NCI-H2029 (cell line): ENCODE measurements at places on chromosomes 5 and 9.

GRCh38 chr5:125582352-125582751, 835.9 kb upstream of the ZNF608 start:
- DNase-seq, result no peak

DNA sequence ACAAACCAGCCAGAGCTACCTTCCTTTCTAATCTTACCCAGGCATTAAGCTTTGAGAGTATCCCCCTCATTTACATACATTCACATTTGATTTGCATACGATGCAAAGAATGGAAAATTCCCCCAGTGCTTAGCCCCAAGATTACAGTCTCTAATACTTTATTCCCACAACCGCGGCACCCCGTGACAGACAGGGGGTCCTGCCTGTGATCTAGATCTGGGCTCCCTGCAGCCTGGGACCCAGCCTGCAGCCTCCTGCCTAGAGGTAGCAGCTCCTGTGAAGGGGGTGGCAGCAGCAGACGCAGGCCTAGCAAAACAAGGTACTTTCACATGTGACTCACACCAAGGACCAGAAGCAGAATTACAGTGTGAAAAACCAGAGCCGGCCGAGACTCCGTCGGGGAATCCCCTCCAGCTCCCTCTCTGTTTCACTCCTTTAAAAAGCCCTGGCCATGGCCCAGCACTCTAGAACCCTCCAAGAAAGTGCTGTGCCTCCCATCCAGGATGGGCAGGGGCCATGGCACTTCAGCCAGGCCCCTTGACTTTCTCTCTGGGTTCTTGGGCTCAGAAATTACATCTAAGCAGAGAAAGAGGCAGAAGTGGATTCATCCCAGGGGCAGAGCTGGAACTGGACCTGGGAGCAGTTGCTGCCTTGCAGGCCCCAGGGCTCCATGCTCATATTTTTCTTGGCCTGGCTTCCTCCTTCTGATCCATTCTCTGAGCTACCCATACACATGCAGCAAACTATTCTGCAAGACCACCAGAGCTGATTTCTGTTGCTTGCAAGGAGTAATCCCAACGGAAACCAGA, 14.0 kb upstream of the TCF7 start:
- DNase-seq, result no peak

DNA sequence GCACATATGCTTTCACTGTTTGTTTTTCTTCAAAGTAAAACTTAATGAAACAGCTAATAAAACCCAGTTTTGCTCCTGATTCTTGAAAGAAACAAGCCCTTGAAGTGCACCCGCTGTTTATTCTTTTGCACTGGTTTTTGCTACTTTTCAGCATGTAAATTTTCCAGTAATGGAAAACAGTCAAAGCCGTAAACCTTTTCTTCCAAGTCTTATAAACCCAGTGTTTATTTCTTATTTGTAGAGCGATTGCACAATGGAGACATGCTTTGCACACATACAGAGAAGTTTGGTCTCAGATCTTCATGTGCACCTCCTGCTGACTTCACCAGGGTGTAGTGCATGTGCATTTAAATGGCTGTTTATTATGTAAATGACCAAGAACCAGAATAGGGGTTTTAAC, 51.8 kb downstream of the ATG10 start:
- DNase-seq, result no peak

GRCh38 chr5:73370640-73371583, 77.7 kb downstream of the FOXD1 start:
- no peak for DNase-seq

- DNase-seq, result no peak
Measured at GRCh38 chr9:97367729-97368128, 44.2 kb upstream of the TDRD7 start.

- DNase-seq, result no peak
Measured at GRCh38 chr9:122053567-122054350, 39.3 kb downstream of the TTLL11 start.

DNA sequence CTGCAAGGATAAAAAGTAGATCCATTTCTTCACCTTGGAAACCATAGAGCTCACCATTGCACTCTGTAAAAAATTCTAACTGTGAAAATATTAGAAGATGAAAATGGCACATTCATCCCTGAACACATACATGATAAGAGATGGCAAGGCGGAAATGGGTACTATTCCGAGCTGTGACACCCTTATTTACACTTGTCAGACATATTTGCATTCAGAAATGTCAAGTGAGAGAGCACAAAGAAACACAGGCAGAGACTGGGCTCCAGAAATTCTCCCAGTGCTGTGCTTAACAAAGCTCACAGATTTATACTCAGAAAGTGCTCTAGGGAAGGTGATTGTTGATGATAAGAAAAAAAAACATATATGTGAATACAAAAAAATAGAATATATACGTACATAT, 170.3 kb upstream of the PUM3 start:
- DNase-seq, result peak; percentile 23

GRCh38 chr5:138874771-138875551, at the start of gene LRRTM2:
Gene LRRTM2 (minus strand): TSS chr5:138875335. CDS start chr5:138874911, 424 bp downstream.
- peak; percentile 26 for DNase-seq

GRCh38 chr5:41003670-41004376, 67.3 kb downstream of the MROH2B start:
- DNase-seq, result no peak

GRCh38 chr9:127847178-127847510, 7.3 kb downstream of the ENG start:
- DNase-seq, result no peak

DNA sequence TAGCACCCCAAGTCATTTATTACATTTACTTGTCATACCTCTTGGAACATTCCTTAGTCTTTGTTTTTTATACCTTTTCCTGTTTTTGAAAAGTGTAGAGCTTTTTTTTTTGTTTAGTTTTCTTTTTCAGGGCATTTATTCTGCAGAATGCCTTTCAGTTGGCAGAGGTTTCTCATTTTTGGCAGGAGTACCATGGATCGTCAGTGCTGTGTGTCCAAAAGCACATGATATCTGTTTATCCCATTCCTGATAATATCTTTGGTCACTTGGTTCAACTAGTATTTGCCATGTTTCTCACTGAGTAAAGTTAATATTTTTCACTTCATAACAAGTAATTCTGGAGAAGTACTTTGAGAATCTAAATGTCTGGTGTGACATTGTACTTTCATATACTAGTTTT, 10.7 kb downstream of the OGN start:
- DNase-seq, result no peak

DNA sequence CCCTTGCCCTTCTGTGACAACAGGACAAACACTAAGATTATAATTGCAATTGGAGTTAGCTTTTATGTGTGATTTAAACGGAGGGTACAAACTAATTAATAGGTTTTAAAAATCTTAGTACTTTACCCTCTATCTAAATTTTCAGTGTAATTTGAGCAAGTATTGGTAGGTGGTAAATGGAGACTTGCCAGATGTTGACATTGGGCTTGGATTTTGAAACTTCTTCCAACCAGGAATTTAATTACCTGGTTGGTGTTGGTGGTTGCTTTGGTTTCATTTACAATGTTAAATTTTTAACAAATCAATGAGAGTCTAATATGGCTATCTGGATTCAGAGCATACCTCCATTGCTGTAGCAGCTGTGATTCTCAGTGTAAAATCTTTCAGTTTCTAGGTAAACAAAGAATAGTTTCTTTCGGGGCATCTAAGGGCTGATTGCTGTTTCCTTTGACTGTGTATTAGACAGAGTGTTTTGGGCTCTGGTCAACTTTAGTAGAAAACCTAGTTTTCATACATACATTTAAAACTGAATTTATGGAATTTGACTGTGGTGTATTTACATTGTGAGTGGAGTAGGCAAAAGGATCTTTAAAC, 1.9 kb downstream of the DAPK1 start:
- DNase-seq, result no peak

DNA sequence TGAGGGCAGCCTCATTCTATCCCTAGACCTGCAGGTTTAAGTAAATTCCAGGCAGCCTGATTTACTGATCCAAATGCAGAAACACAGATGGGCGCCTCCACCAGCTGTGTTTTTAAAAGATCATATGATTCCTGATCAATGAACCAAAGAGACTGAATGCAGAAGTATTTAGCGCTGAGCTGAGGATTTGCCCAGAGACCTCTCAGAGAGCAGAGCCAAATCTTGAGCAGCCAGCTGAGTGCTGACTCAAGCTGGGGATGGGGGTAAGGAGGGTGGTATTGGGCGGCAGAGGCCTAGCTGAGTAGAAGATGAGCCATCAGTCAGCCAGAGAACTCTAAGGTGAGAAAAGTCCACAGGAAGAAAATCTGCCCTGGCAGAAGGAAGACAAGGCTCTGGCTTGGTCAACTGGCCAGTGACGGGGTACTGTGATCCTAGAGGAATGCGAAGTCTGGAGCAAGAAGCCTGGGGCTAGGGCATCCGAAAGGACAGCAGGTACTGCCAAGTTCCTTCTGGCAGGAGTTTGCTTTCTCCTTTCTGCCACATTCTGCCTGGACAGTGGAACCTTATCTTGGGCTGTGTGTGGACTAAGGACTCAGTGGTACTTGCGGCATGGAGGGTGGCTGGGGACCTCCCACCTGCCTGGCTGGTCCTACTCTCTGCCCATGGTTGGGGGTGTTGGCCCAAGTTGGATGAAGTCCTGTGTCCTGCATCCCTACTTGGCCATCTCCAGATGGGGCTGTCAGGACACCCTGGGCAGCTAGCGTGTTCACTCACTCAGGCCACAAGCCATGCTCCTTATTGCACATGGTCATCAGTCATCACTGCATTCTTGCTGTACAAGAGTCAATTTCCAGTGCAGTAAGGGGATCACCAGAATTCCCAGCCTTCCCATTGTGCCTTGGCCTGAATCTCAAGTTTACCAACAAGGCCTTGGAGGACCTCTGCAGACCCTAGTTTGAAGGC, 34.5 kb upstream of the CDKN2AIPNL start:
- DNase-seq, result no peak

GRCh38 chr5:112062181-112062580, 305.2 kb upstream of the NREP start:
- DNase-seq, result no peak

GRCh38 chr9:106632621-106633020, 230.3 kb upstream of the ZNF462 start:
- DNase-seq, result no peak

- no peak for DNase-seq
Measured at GRCh38 chr9:100525563-100525962, 52.3 kb upstream of the CAVIN4 start.

DNA sequence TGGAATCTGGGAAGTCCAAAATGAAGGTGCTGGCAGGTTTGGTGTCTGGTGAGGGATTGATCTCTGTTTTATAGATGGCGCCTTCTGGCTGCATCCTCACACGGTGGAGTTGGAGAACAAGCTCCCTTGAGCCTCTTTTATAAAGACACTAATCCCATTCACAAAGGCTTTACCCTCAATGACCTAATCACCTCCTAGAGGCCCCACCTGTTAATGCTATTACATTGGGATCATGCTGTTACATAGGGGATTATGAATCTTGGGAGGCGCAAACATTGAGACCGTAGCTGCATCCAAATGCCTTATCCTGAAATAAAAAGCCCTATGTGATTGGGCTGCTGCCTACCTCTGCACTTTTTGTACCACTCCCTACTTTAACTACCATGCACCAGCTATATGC, 197.1 kb upstream of the HMHB1 start:
- no peak for DNase-seq

DNA sequence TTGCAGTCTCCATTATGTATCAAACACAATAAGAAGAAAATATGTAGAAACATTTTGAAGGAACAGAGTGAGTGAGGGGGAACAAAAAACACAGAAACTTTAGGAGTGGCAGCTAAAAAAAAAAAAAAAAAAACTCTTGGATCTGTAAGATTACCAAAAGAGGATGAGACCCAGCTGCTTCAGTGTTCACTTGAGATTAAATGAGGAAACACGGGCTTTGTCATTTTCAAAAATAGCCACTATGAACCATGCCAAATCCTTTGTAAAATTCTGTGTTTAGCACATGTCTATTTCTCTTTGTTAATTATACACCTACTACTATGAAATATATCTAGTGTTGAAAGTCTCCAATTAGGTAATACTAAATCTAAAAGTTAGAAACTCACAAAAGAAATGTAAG, 485.9 kb downstream of the EFNA5 start:
- DNase-seq, result no peak

DNA sequence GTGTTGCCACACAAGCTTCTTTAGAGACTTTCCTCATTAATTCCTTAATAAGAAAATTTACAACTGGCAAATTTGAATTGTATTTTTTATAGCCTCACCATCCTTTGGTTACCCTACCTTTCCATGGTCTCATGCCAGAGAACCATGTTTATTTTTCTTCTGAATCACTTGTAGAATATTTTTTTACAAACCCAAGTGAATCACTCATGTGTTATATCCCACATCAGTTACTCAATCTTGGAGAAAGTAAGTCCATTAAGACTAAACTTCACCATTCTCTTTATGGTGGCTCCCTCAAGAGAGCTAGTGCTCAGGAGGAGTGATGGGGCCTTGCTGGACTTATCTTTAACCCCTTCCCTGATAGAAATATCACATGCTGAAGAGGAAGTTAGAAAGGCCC, 128.9 kb downstream of the SUSD1 start:
- DNase-seq, result no peak

DNA sequence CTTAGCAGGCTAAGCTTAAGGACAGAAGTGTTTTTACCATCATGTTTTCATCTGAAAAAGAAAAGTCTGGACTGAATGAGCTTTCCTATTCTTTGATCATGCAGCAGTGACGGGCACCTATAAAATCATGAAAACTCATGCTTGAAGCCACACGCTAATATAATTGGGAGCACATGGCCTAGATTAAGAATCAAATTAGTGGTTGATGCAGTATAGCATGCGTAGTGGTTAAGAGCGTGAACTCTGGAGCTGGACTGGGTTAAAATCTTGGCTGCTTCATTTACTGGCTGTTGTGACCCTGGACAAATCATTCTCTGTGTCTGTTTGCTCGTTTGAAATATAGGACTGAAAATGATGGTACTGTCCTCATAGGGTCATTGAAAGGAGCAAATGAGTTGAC, 49.9 kb upstream of the IL13 start:
- no peak for DNase-seq

DNA sequence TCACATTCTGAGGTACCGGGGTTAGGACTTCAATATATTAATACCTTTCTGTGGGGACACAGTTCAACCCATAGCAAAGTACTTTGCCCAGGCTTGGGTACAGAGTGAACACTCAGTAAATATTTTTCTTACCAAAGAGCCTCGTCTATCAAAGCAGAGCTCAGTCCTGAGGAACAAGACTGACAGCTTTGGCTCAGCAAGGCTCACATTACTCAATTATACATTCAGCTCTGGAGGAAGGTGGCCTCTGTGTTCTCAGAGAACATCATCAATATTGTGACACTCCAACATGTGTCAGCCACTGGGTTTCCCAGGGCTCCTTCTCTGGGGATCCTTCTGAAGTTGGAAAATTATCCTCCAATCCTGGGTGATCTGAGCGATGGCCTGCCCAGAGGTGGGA, 186.4 kb downstream of the NMUR2 start:
- DNase-seq, result no peak

DNA sequence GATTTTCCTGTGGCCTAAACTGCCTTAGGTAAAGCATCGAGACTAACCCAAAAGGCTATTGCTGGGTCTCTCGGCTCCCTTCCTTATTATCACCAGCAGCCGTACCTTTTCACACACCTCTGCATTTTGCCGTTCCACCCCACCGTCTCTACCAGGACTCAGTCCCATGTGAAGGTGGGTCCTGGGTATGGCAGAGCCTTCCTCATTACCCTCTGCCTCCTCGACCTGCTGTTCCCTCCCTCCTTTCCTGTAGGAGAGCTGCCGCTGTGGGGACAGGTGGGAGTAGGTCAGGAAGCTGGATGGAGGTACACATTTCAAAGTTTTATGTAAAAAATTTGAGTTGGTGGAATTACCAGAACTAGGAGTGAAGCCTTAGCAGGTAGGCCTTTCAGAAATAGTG, 1.8 kb downstream of the CCL28 start:
- DNase-seq, result no peak

GRCh38 chr5:180803181-180804128, 849 bp upstream of the MGAT1 start:
- no peak for DNase-seq
